Naive thymus-derived CD4-positive, alpha-beta T cell (primary cell): ENCODE measurements at places on chromosomes 6 and 20. TPM values are rescaled to one million over a fixed set of nuclear protein-coding genes. Genes with fewer than 3 reads are reported as not detected.
A peak's percentile ranks its signal among the peaks of the same experiment; 100 is the strongest.

GRCh38 chr6:158002951-158003853 lies 21.5 kb downstream of the SYNJ2 start:
- peak overlapping the region; percentile 46 for H3K27ac ChIP-seq
- no peak overlapping the region for H3K4me3 ChIP-seq
- peaks cover 34% of the 10 kb centered on the region for H3K4me1 ChIP-seq
- no peaks in the 10 kb centered on the region for H3K27me3 ChIP-seq

DNA sequence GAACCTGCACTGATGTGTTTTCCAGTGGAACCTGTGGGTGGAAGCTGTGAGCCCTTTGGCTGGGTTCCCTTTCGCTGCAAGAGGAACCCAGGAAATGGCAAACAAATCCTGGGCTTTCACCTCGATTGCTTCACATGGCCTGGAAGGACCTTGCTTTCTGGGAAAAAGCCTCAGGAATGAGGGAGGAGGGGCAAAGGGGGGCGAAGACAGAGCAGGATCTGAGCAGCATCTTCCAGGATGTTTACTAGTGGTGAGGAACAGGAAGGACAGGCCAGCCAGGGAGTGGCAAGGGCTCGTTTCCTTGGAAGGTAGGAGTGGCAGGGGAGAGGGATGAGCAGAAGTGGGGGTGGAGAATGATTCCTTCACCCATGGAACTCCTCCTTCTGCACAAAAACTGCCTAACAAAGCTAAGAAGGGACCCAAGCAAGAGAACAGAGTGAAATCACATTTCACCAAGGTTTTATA lies 5.9 kb downstream of the SLC2A10 start:
- no peak overlapping the region for H3K4me3 ChIP-seq
- H3K36me3 ChIP-seq = no peaks in the 10 kb centered on the region
- no peaks in the 10 kb centered on the region for H3K27me3 ChIP-seq

DNA sequence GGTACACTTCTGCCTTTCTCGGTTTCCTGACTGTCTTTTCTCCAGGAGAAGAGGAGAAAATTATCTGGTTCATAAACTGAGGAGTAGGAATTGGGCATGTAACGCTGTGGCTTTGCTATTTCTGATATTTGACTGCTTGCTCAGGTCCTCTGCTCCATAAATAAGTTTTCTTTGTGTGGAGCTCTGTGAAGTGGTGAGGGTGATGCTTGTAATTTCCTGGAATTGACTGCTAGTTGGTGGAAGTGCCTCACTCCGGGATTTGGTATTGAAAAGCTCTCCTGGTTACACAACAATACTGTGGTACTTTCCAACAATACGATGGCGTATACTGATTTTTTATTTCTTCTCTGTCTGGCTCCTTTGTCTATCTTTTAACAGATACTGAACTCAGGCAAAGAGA lies 25.1 kb upstream of the LAMA2 start:
- no peaks in the 10 kb centered on the region for H3K36me3 ChIP-seq
- no peak overlapping the region for H3K27ac ChIP-seq
- no peak overlapping the region for H3K4me3 ChIP-seq
- H3K4me1 ChIP-seq = no peaks in the 10 kb centered on the region
- DNase-seq = no peak
- no peaks in the 10 kb centered on the region for H3K27me3 ChIP-seq

DNA sequence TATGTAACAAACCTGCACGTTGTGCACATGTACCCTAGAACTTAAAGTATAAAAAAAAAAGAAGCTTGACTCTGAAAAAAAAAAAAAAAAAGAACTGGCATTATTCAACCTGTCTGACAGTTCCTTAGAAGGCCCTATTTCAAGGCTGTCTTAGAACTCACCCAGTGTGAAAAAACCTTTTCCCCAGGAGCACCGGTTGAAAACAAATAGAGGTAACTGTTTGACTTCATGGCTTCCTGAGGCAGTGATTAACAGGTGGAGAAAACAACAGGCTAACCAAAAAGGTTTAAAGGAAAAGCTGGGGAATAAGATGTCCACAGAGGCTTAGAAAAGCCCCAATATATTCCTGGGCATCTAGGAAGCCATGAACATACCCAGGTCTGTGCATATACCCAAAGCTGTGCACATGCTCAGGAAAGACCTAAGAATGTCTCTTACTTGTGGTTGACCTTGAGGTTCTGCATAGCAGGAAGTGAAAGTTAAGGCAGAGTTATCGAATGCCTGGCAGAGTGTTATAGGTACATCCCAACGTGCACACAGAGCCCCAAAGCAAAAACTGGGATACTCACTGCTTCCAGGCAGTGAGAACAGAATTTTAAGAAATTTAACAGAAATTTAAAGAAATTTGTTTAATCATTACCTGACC lies 7.0 kb downstream of the UQCC1 start:
- no peak overlapping the region for H3K4me3 ChIP-seq
- no peak for DNase-seq
- peaks cover 7% of the 10 kb centered on the region for H3K4me1 ChIP-seq
- no peaks in the 10 kb centered on the region for H3K27me3 ChIP-seq
- no peak overlapping the region for H3K27ac ChIP-seq
- peaks cover 39% of the 10 kb centered on the region for H3K36me3 ChIP-seq

- H3K4me3 ChIP-seq = no peak overlapping the region
- no peak for DNase-seq
- H3K27ac ChIP-seq = no peak overlapping the region
- no peaks in the 10 kb centered on the region for H3K36me3 ChIP-seq
- peaks cover 9% of the 10 kb centered on the region for H3K27me3 ChIP-seq
Observed at GRCh38 chr6:107633680-107634323, 143.9 kb downstream of the SOBP start.

DNA sequence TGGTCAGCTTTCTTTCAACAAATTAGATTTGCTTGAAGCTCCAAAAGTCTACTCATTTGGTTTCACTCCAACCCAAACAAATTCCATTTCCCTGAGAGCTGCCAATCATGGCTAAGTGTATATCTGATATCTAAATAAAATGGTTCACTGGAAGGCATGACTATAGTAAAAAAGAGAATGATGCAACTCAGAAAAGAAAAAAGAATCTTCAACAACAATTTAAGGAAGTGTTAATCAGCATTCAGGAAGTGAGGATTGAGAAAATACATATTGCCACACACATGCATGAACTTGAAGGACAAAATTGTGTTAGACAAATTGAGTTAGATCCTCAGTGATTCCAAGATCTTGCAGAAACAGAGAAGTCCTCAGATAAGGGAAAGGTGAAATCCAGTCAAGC lies 972.9 kb upstream of the FLRT3 start:
- H3K27me3 ChIP-seq = no peaks in the 10 kb centered on the region
- no peak overlapping the region for H3K4me3 ChIP-seq
- no peak for DNase-seq

GRCh38 chr6:33966536-33966935 lies 162.7 kb upstream of the MLN start:
- no peaks in the 10 kb centered on the region for H3K4me1 ChIP-seq
- DNase-seq = no peak
- no peaks in the 10 kb centered on the region for H3K36me3 ChIP-seq
- H3K27me3 ChIP-seq = no peaks in the 10 kb centered on the region
- H3K4me3 ChIP-seq = no peak overlapping the region

GRCh38 chr6:133227344-133227743 lies 13.8 kb upstream of the EYA4 start:
- no peaks in the 10 kb centered on the region for H3K4me1 ChIP-seq
- H3K27ac ChIP-seq = no peak overlapping the region
- no peaks in the 10 kb centered on the region for H3K27me3 ChIP-seq
- no peaks in the 10 kb centered on the region for H3K36me3 ChIP-seq
- DNase-seq = no peak

- peaks cover 17% of the 10 kb centered on the region for H3K4me1 ChIP-seq
- no peak overlapping the region for H3K4me3 ChIP-seq
- H3K27me3 ChIP-seq = no peaks in the 10 kb centered on the region
Observed at GRCh38 chr20:50341050-50341449, 150.4 kb downstream of the CEBPB start.

- DNase-seq = no peak
- no peaks in the 10 kb centered on the region for H3K36me3 ChIP-seq
- no peak overlapping the region for H3K27ac ChIP-seq
- H3K27me3 ChIP-seq = no peaks in the 10 kb centered on the region
- no peak overlapping the region for H3K4me3 ChIP-seq
- H3K4me1 ChIP-seq = peaks cover 9% of the 10 kb centered on the region
Observed at GRCh38 chr6:37972994-37973757, 153.6 kb downstream of the ZFAND3 start.

GRCh38 chr6:109450801-109451200 lies 4.8 kb downstream of the MICAL1 start:
- no peak for DNase-seq
- H3K4me3 ChIP-seq = no peak overlapping the region
- H3K27ac ChIP-seq = peak overlapping the region; percentile 44
- H3K36me3 ChIP-seq = peaks cover 50% of the 10 kb centered on the region

GRCh38 chr6:82989736-82990290 lies 75.8 kb downstream of the UBE3D start:
- no peaks in the 10 kb centered on the region for H3K36me3 ChIP-seq
- H3K27me3 ChIP-seq = no peaks in the 10 kb centered on the region
- DNase-seq = no peak
- no peak overlapping the region for H3K27ac ChIP-seq
- no peaks in the 10 kb centered on the region for H3K4me1 ChIP-seq

DNA sequence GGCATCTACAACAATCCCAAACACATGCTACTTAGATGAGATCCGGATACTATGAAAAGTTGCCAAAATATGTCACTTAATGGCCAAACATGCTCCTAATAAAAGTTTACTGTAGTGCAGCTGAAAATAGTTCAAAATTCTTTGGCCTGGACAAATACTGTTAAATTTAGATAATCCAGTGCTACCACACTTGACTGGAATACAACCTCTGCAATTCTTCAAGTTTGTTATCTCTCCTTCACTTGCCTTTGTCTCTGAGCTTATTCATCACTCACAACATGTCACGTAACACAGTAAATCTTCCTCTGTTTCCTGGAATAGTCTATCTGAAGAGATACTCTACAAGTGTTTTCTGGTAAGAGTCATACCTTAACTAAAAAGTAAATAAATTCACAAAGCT lies 10.5 kb upstream of the PLN start:
- no peaks in the 10 kb centered on the region for H3K4me1 ChIP-seq
- no peak overlapping the region for H3K4me3 ChIP-seq
- H3K27ac ChIP-seq = peak overlapping the region; percentile 4
- H3K27me3 ChIP-seq = no peaks in the 10 kb centered on the region

GRCh38 chr6:90079560-90080490 lies 185.6 kb downstream of the GJA10 start:
- H3K36me3 ChIP-seq = no peaks in the 10 kb centered on the region
- peaks cover 70% of the 10 kb centered on the region for H3K4me1 ChIP-seq
- H3K27me3 ChIP-seq = no peaks in the 10 kb centered on the region
- peak overlapping the region; percentile 57 for H3K4me3 ChIP-seq
- H3K27ac ChIP-seq = peak overlapping the region; percentile 84

DNA sequence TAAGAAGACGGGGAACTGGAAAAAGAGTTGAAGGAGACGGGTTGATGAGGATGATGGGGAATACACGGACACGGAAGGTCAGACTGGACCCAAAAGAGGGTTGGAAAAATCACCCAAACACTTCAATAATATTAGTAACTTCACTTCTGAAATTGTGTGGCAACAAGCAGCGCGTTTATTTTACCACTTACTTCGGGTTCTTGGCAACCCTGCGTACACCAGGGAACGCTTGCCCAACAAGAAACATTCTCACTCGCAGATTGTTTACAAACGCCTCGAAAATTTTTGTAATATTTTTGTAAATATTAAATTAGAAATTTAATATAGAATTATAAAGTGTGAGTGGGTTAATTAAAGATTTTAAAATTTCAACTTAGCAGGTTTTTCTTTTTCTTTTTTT lies 99.5 kb downstream of the CEBPB start:
- H3K27me3 ChIP-seq = no peaks in the 10 kb centered on the region
- H3K4me3 ChIP-seq = no peak overlapping the region
- no peak for DNase-seq

GRCh38 chr20:50744143-50744792 lies 12.9 kb downstream of the PARD6B start:
- no peaks in the 10 kb centered on the region for H3K27me3 ChIP-seq
- H3K4me1 ChIP-seq = no peaks in the 10 kb centered on the region
- no peak overlapping the region for H3K4me3 ChIP-seq
- H3K36me3 ChIP-seq = no peaks in the 10 kb centered on the region
- H3K27ac ChIP-seq = no peak overlapping the region
- no peak for DNase-seq

GRCh38 chr6:135088818-135089809 lies 34.5 kb upstream of the HBS1L start:
- peaks cover 29% of the 10 kb centered on the region for H3K4me1 ChIP-seq
- H3K36me3 ChIP-seq = no peaks in the 10 kb centered on the region
- DNase-seq = no peak

GRCh38 chr20:36971103-36971502 lies 19.6 kb upstream of the SAMHD1 start:
- no peaks in the 10 kb centered on the region for H3K27me3 ChIP-seq
- H3K4me1 ChIP-seq = peaks cover 38% of the 10 kb centered on the region
- no peak for DNase-seq

DNA sequence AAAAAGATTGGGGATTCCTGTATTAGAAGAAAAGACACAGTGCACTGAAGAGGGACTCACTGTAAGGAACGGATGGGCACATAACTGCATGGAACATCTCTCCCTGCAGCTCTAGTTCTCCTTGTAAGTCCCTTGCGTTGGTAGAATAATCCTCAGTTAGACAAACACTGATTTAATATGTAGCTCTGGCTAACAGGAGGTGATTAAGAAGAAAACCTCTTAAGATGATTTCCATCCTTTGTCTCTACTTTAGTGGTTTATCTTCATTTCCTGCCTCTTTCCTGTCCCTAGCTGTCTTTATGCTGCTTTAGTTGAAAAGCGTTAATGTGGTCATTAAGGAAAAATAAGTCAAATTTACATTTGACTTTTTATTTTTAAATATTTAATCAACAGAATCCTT lies 86.6 kb downstream of the SLC16A10 start:
- no peaks in the 10 kb centered on the region for H3K27me3 ChIP-seq
- H3K27ac ChIP-seq = no peak overlapping the region
- DNase-seq = no peak
- no peaks in the 10 kb centered on the region for H3K4me1 ChIP-seq

Gene GABRR2
- 0.40 TPM for total RNA-seq

Gene TBC1D22B
- total RNA-seq = 8.3 TPM

Gene CTCFL
- not detected for total RNA-seq

Gene RNF8
- total RNA-seq = 8.5 TPM

Gene TBC1D7
- total RNA-seq = 17.0 TPM

Gene HEY2
- not detected for total RNA-seq

Gene PLCB1
- 6.5 TPM for total RNA-seq

Gene HLA-B
- 5,408 TPM for total RNA-seq

Gene SLC44A4
- total RNA-seq = not detected

Gene FNDC11
- total RNA-seq = 0.32 TPM

Gene CLIC5
- 4.1 TPM for total RNA-seq

Gene ASXL1
- 158 TPM for total RNA-seq

Gene OR2J2
- total RNA-seq = not detected

Gene EYS
- not detected for total RNA-seq
